ENCODE measurements at places on chromosomes 5 and 9.
A peak's percentile ranks its signal among the peaks of the same experiment; 100 is the strongest.

DNA sequence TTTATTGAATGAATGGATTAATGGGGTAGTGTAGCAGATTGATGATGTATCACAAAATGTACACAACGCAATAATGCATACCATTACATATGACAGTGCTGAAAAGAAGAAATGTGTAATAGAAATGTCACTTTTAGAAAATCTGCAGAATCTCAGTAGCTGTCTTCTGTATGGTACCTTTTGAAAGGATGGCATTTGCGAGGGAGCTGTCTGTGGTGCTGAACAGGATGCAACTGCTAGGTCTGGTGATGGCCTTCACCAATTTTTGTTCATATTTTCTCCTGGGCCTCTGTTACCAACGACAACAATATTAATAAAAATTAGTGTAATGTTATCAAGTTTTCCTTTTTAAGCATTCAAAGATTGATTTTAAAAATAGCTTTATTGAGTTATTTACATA is 36.2 kb upstream of the OTULIN start:
- DNase-seq, result peak; percentile 21

- DNase-seq, result no peak
These were observed 27.2 kb downstream of the TMOD1 start for GRCh38 chr9:97528529-97529230.

GRCh38 chr5:113989278-113989912 is 372.5 kb upstream of the KCNN2 start:
- DNase-seq, result no peak

DNA sequence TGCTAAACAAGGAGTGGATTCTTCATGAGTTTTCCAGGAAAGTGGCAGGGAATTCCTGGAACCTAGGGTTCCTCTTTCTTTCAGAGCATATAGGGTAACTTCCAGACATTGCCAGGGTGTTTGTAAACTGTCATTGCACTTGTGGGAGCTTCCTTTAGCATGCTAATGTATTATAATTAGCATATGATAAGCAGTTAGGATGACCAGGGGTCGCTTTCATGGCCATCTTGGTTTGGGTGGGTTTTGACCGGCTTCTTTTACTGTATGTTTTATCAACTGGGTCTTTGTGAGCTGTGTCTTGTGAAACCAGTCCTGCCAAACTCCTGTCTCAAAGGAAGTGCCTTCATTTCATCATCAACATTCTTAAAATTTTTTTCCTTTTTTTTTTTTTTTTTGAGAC is 11.9 kb upstream of the MELK start:
- DNase-seq, result peak; percentile 27

GRCh38 chr9:134722120-134722701 is 80.6 kb downstream of the COL5A1 start:
- peak; percentile 57 for DNase-seq

GRCh38 chr9:98930792-98931191 is 12.9 kb upstream of the COL15A1 start:
- no peak for DNase-seq

GRCh38 chr9:77750284-77750683 is 102.2 kb upstream of the GNA14 start:
- DNase-seq, result no peak

DNA sequence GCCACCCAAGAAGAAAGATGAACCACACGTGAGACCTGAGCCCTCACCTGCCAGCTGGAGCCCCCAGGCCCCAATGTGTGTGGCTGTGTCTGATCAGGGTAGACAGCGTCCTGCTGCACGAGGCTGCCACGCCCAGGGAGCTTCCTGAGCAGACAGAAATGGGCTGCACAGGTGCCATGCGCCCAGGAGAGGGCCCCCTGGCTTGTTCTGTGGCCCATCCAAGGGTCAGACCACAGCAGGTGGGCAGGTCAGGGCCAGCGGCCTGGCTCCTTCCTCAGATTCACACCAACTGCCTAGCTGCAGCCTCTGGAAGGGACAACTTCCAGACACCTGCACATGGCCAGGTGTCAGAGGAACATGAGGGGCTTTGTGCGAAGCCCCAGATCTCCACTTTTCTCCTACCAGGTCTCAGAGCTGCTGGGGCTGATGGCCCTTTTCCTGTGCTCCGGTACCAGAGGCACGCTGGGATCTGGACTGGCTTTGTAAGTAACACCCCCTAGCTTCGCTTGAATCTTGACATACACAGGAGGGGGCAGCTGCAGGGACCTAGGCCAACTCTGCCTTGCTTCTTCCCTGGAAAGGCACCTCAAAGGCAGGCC is 10.8 kb downstream of the SARDH start:
- DNase-seq, result no peak
